Tibial nerve (tissue), 4 donors: ENCODE measurements at places on chromosomes 1 and 21.

DNA sequence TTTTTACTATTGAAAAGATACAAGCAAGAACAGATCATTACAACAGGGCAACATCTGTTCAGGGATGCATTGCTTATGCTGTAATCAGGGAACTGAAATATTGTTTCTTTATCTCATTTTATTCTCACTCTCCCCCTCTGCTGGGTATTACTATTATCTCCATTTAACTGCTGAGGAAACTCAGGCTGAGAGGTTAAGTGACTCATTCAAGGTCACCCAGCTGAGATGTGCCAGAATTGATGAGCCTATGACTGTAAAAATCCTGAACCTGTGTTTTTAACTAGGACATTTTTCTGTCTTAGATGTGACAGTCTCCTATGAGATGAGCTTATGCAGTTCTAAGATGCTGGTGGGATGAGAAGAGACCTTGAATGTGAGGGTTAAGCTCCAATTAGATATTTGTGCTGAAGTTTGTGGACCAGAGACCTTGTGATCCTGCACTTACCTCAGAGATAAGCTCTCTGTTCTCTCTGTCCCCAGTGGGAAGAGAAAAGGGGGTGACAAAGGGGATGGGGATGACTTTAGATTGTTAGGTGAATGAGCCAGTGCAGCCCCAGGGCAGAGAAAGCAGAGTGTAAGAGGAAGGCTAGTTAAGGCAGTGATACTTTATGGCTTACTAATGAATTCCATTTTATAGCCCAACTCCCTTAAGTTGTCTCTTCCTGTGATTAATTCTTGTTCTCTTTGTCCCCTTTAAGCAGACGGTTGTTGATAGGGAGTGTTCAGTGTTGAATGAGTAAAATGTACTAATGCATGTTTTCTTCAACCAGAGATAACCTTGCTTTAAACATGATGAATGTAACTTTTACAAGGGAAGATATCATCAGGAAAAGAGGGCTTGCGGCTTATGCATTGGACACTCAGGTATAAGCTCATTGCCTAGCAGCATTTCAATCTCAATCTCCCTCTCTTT is 111.4 kb downstream of the HLX start:
- no peak for DNase-seq

DNA sequence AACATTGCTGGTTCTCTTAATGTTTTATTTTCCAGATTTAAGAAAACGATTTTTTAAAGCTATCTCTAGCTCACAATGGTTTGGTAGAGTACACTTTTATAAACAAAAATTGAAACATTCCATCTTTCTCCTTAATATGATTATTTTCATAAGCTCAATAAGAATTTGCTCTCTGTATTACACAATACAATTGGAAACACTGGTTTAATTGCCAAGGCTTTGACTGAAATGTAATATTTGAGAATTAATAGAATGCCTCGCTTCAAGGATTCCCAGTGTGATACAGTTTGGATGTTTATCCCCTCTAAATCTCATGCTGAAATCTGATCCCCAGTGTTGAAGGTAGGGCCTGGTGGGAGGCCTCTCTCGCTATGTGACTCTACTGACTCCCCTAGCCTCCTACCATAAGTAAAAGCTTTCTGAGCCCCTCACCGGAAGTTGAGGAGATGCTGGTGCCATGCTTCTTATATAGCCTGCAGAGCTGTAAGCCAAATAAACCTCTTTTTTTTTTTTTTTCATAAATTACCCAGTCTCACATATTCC is 67.4 kb downstream of the DDAH1 start:
- no peak for DNase-seq

DNA sequence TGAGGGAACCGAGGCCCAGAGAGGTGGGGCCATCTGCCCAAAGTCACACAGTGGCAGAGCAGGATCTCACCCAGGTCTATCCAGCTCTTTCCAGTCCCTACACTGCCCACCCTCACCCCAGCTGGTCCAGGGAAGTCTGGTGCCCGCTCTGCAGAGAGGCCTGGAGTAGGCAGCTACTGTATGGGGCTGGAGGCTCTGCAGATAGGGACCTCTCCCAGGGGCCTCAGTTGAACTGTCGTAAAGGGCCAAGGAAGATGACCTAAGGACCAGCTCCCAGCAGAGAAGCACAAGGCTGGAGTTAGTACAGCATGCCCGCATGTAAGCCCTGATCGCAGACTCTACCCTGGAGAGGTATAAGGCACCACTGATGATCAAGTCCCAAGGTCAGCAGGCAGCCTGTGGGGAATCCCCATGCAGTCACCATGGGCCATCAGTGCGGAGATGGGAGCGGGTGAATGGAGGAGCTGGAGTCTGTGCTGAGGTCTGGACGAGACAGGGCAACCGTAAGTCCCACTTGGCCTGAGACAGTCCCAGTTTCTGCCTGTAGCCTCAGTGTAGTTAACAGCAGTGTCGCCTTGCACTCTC is 320.2 kb downstream of the MATN1 start:
- DNase-seq = no peak

- DNase-seq = no peak
Observed at GRCh38 chr21:38734646-38735365, 70.9 kb upstream of the ETS2 start.

- DNase-seq = no peak
Observed at GRCh38 chr1:236429715-236430274, 35.7 kb downstream of the EDARADD start.

DNA sequence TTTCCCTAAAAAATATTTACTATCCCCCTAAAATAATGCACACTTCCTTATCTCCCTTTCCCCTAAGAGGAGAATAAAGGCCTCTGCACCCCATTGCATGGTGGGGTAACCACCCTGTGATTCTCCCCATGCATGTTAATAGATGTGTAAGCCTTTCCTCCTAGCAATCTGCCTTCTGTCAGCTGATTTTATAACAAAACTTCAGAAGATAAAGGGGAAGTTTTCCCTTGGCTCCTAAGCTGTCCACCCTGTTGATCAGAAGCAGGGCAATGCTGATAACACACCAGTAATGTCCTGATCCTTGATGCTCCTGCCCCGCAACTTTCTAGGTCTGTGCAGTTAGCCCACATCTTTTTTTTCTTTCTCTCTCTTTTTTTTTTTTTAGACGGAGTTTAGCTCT is 11.4 kb upstream of the RNF187 start:
- no peak for DNase-seq

- DNase-seq = no peak
Observed at GRCh38 chr21:30580132-30580531, 10.1 kb downstream of the KRTAP22-2 start.

DNA sequence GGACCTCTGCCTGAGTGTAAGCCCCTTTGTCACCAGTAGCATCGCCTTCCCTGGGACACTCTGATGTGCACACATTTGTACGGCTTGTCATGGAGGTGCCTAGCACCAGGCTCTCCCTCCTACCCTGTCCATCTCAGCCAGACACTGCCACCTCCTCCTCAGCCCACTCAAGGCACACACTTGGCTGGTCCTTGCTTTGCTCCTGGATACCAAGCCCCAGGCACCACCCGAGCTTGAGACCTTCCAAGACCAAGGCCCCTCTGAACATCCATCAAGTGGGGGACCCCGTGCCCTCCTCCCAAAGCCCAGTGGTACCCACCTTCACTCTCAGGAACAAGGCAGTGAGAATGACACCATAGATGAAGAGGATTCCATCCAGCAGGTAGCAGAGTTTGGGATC is 78.0 kb downstream of the CD247 start:
- DNase-seq = no peak

DNA sequence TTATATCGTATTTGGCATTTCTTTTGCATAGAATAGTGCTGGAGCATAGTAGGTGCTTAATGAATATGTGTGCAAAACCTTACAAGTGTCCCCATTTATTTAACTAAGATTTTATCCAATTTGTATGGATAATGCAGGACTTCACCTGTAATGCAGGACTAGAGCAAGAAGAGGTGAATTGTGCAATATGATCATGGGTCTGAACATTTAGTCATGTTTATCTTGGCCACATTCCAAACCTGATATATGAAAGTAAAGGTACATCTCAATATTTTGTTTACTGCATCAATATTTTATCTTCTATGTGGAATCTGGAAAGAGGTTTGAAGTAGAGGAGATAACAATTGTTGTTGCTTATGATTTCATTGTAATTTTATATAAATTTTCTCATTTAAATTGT is 1626.7 kb upstream of the B3GALT2 start:
- DNase-seq = no peak

DNA sequence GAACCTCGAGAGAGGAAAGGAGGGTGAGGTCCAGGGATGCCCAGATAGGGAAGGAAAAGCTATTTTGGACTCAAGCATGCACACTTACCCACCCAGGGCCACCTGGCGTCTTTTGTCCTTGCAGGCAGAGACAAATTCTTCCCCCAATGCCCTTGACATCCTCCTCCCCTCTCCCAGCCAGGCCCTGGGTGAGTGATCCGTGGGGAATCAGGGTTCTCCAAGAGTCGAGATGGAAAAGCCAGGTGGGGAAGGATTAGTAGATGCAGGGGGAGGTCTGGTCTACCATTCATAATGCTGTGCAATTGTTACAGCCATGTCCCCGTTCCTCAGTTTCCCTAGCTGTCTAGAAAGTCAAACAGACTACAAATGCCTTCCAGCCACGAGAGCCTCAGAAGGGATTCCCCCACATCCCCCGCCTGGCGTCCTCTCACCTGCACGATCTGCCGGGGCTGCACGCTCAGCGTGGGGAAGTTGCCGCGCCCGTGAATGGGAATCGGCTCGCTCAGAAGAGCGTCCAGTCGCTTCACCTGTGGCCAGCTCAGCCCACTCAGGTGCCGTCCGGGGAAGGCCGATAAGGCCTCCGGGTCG is 580 bp downstream of the TENT5B start:
- no peak for DNase-seq

DNA sequence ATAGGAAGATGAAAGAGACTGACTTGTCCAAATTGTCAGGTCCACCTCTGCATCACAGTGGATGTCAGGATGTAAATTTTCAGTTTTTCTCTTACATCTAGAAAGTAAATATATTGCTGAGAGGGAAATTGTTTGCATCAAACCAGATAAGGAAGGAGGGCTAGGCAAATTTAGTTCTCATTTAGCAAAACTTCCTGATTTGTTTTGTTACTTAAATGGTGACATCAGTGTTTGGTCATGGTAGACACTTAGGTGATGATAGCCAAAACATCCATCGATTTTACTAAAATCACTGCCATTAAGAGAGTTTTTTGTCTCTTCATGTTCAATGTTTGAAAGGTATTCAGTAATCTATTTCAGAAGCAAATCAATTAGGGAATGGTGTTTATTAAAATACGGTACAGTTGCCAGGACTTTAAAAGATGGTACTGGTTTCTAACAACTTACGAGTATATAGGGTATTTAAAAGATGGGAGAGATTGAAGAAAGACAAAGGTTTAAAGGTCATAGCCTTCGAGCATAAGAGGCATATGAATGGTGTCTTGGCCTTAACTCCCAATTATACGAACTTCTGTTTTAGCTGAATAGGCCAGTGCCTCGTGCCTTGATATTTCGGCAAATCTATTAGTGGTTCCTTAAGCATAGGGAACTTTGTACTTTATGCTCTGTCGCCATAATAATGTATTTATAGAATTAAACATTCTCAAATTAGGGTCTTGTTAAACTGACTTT is 3.0 kb downstream of the IER5 start:
- DNase-seq = no peak

GRCh38 chr1:91732291-91733107 is 153.5 kb downstream of the TGFBR3 start:
- DNase-seq = no peak

GRCh38 chr1:112318698-112319370 is 77.2 kb upstream of the CTTNBP2NL start:
- no peak for DNase-seq

DNA sequence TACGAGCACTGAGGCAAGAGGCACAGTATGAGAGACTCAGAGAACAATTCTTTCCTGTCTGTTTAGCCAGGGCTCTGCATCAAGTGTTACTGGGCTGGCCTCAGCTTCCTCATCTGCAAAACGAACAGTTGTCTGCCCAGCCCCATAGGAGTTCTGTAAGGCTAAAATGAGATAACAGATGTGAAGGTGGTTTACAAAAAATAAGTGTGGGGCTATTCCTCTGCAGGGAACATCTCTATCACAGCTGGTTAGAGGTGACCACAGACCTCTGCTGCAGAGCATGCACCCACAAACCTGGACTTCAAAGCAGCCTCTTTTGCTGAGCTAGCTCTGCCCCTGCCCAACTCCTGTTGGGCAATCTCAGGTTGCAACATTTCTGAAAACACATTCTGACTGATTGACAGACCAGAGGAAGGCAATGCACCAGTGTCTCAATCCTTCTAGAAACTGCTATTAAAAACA is 10.5 kb upstream of the OLIG1 start:
- no peak for DNase-seq

GRCh38 chr1:93699049-93699384 is 17.4 kb upstream of the BCAR3 start:
- no peak for DNase-seq

GRCh38 chr1:82059959-82060358 is 259.2 kb downstream of the ADGRL2 start:
- DNase-seq = no peak

GRCh38 chr1:47423872-47424271 is 7.8 kb downstream of the FOXE3 start:
- DNase-seq = no peak

- no peak for DNase-seq
Observed at GRCh38 chr1:236395230-236395946, 1.3 kb downstream of the EDARADD start.

- DNase-seq = no peak
Observed at GRCh38 chr1:67687649-67688048, 2.6 kb downstream of the GADD45A start.

GRCh38 chr1:240784776-240785175 is 172.8 kb upstream of the GREM2 start:
- no peak for DNase-seq

GRCh38 chr1:204560590-204561150 is 44.5 kb downstream of the MDM4 start:
- DNase-seq = no peak

DNA sequence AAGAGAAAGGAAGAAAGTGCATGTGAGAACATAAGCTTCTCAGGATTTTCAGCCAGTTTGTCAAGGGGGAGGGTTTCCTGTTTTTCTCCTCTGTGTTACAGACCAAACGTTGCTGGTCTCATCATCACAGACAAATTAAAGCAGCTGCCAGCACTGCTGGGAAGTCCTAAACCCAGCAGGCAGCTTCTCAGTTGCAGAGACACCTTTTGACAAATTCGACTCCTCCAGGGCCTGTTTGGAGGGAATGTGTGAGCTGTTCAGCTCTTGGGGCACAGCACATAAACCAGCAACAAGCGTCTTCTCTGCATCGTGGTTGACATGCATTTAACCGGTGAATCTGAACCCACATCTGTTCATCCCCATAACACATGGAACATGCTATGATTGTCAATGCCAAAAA is 454.6 kb upstream of the RUNX1 start:
- peak; percentile 16 for DNase-seq

DNA sequence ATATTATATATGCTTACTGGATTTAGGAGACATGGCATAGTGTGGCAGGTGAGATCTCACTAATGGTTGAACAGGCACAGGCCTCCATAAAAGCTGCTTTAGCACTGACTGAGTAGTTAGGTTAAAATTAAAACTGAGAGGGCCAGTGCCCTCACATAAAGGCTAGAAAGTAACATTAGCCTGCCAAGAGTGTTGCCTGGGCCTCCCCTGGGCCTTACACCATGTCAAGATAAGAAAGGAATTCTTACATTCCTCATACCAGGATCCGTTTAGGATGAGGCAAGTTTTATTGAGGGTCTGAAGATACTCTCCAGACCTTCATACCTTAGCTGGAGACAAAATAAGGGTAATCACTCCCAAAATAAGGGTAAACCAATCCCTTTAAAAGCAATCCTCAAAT is 1011.8 kb downstream of the PLA2G4A start:
- DNase-seq = no peak
